ENCODE measurements at places on chromosomes 3 and 15.

- DNase-seq, result no peak
Measured at GRCh38 chr3:126580746-126581145, 22.0 kb upstream of the C3orf22 start.

GRCh38 chr15:89749951-89750559 lies 994 bp downstream of the MESP1 start:
- no peak for DNase-seq

DNA sequence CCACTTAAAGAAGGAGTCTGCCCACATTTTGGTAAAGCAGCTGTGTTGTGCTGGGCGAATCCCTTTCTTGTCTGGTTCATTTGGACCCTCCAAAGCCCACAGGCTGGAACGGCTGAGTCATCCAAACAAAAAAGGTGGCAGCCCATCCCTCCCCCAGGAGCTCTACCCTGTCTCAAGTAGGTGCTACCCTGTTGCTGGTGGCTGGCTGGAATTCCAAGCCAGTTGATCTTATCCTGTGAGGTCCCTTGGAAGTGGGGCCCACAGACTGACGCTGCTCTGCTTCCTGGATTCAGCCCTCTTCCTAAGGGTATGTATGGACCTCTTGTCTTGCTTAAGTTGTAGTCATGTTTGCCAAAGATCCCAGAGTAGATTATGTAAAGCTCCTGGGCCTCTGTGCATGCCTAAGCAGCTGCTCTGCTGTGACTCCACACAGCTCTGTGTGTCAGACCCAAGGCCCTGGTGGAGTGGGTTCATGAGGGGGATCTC lies 44.5 kb downstream of the CCR1 start:
- DNase-seq, result no peak

- DNase-seq, result no peak
Measured at GRCh38 chr3:140122183-140122582, 187.2 kb downstream of the CLSTN2 start.

DNA sequence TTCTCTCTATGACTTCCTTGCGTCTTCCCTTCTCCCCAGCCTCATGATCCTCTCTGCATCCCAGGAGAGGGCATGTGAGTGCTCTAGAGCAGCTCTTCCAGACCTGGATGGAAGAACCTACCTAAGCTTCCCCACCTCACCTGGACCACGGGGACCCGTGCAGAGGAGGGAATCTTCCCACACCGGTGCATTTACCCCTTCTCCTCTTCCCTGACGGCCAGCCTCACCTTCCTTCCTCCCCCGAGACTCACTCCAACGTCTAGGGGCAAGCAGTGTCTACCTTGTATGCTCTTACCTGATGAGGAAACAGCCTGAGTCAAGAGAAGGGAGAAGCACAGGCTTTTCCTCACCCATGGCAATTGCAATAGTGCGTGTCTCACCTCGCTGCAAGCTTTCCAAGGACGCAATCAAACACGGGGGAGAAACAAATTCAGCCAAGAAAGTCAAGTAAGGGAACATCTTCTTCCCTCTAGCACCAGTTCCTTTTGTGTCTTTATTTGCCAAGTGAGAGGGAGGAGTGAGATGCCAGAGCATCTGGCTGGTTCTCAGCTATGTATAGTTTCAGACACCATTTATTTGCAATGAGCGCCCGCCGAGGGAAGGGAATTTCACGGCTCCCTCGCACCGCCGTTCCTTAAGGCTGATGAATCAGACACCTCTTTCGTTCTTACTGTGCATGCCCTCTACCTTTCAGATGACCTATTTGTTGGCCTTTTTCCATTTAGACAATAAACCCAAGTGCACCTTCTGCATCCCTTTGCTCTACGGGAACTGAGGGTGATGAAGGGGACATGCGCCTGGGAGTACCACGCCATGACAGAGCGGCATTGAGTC lies 1.8 kb upstream of the CCR9 start:
- no peak for DNase-seq

DNA sequence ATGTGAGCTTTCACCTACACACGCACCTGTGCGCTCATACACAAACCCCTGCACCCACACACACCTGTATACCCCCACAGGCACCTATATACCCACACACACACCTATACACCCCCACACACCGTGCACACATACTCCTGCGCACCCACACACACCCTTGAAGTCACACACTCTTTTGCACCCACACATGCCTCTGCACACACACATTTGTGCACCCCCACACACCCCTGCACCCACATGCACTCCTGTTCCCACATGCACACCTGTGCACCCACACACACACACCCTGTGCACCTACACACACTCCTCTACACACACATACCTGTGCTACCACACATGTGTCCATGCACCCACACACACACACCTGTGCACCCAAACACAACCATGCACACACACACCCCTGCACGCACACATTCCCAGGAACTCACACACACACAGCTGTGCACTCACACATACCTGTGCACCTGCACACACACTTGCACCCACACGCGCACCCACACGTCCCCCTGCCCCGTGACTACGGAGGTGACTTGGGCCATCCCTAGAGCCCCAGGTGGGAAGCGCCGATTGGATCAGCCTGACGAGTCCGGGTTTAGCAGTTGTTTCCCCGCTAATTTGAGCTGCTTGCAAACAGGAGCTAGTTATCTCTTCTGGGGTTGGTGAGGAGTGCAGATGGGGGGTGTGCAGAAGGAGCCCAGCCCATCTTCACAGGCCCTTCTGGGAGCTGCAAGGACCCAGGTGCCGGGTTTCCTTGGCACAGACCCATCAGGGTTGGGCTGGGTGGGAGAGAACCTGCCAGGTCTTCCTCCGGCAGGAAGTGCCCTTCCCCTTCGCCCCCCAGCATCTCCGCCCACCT lies 97.8 kb downstream of the CHSY1 start:
- DNase-seq, result no peak

DNA sequence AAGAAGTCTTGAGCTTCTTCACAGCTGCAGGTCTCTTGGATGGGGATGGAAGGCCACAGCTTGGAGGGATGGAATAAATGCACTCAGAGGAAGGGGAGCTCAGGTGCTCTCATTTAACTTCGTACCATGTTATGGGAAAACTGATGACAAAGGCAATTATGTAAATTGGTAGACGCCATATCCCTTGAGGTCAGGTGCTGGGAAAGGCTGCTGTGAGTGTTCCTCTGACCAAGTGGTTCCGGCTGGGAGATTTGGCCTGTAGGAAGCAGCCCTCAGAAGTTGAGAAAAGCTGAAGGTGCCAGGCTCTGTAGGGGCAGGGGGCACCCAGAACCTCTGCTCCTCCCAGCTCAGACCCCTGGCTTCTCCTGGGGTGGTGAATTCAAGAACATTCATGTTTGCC lies 47.1 kb downstream of the FAH start:
- DNase-seq, result no peak

DNA sequence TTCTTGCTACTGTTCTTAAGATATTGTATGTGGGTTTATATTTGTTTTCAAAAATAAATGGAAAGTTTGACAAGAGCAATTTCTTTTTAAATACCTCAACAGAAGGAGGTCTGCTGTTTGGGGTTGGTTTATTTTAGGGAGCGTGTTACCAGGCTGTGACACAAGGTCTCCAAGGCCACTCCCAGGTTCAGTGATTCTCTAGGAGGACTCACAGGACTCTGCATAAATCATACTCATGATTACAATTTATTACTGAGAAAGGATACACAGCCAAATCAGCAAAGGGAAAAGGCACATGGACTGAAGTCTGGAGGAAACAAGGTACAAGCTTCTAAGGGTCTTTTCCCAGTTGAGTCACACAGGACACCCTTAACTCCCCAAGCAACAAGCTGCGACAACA lies 18.8 kb upstream of the MFSD1 start:
- no peak for DNase-seq

DNA sequence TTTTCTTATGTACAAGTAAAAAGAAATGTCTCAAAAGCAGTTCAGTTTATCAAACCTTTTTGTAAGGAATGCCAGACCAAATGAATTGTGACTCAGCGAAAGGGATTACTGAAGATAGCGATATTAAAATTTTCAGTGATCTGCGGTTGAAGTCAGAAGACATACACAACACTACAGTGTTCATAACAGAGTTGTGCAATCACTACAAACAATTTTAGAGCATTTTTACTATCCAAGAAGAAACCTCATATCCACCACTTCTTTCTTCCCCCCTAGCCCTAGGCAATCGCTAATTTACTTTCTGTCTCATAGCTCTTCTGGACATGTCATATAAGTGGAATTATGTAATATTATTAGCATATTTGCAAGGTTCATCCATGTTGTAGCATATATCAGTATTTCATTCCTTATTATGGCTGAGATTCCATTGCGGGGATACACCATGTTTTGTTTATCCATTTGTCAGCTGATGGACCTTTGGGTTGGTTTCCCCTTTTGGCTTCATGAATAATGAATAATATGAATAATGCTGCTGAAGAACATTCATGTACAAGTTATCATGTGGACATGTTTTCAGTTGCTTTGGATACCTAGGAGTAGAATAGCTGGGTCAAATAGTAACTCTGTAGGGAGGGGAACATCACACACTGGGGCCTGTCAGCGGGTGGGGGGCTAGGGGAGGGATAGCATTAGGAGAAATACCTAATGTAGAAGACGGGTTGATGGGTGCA lies 23.6 kb upstream of the ALPK3 start:
- DNase-seq, result no peak

GRCh38 chr3:135166266-135166825 lies 371.3 kb downstream of the EPHB1 start:
- DNase-seq, result no peak

- DNase-seq, result no peak
Measured at GRCh38 chr15:89778861-89779260, 2.7 kb downstream of the MESP2 start.

- no peak for DNase-seq
Measured at GRCh38 chr3:20071175-20071574, 30.9 kb downstream of the KAT2B start.

- DNase-seq, result no peak
Measured at GRCh38 chr15:62983956-62984355, 58.6 kb upstream of the TPM1 start.

DNA sequence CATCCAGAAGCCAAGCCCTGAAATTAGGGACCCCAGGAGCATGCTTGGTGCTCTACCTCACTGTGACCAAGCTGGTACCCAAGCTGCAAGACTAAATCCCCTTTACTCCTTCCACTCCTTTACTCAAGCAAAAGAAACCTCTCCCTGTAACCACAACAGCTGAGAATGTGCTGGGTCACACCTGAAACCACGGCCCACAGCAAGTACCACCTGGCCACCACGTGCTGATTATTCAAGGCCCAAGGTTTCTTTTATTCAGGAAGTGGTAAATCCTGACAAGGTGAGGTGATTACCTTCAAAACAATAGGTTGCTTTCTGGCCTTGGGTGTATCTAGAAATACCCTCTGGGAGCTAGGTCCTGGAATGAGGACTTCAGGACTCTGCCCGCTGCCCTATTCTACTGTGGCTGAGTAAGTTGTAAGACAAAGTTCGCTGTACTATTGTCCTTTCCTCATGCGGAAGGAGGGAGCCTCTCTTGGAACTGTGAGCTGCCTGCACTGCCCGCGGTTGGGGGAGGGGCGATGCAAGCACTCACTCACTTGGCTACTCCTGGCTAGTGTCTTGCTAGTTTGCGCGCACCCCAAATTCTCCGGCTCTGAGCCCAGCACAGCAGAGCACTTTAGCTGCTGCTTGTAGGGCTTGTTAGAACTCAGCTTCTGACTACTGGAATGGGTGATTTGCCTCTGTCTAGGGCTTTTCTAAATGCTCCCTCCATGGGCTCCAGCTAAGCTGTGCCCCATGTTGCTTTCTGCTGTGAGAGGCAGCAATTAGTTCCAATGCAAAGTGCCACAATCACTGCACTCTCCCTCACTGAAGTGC lies 487.1 kb upstream of the CNTN3 start:
- no peak for DNase-seq

- DNase-seq, result no peak
Measured at GRCh38 chr3:3109407-3110298, 521 bp downstream of the IL5RA start.

GRCh38 chr15:33963831-33964664 lies 4.2 kb upstream of the CHRM5 start:
- no peak for DNase-seq

DNA sequence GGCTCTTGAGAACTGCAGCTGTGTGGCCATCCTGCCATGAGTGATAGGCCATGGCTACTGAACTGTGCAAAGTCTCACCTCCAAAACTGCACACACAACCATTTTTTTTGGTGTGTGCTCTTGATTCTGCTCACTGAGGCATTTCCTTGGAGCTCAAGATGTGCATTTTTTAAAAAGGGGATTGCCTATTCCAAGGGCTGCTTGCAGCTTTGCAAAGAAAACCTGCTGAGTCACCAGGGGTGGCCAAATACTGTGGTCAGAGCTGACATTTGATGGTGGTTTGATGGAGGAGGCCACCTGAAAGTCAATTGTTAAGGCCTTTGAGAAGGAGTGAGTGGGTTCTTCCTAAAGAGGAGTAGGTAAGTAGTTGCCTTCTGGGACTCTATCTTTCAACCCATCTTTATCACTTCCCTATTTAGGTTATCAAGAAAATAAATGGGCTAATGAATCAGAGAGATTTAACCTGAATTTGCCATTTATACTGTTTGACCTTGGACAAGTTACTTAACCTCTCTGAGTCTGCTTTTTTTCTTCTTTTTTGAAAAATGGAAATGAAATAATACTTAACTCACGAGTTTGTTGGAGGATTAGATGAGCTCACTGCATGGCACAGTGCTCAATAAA lies 87.9 kb downstream of the CHST2 start:
- DNase-seq, result no peak

DNA sequence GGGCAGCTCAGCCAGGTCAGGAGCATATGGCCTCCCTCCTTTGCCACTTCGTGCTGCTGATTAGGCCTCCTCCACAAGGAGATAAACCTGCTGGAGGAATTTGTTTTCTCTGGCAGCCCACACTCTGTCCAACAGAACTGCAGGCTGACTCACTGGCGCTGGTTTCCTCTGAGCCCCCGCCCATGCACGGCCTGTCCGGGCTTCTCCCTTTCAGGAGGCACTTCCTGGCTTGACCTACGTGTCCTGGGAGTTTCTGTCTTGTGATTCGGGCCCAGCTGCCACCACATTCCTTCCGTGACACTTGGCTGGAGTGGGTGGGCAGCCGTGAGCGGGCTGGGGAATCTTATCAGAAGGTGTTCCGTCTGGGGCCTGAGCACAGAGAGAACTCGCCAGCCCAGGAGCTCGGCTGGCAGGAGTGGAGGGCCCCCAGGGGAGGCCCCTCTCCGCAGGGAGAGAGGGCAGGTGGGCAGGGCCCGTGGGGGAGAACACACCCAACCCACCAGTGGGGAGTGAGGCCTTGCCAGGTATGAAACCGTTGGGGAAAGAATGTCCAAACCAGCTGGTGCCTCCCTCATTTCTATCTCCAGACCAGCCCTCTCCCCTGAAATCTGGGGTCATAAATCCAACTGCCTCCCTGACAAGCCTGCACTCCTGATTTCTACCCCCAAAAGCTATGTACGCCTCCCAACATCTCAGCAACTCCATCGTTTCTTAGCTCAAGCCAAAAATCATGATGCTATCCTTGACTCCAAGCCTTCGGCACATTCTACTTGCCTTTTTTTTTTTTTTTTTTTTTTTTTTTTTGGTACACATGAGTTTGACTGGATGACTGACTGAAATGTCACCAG lies 110.6 kb upstream of the MEF2A start:
- DNase-seq, result no peak

GRCh38 chr15:91609231-91609630 lies 244.3 kb upstream of the SLCO3A1 start:
- DNase-seq, result no peak

- DNase-seq, result no peak
Measured at GRCh38 chr3:135012101-135012500, 217.0 kb downstream of the EPHB1 start.
